Fibroblast of lung (primary cell): ENCODE measurements at places on chromosomes 1 and 21. TPM values are rescaled to one million over a fixed set of nuclear protein-coding genes. Genes with fewer than 3 reads are reported as not detected.

The C4BPA gene
- total RNA-seq: not detected in 2 replicates

The STMN1 gene
- 46.2 and 90.7 TPM in 2 replicates for total RNA-seq

The KRTAP24-1 gene
- total RNA-seq: not detected in 2 replicates

The OR2T2 gene
- total RNA-seq: not detected in 2 replicates

The LCE7A gene
- not detected in 2 replicates for total RNA-seq

The KLHDC7A gene
- not detected in 2 replicates for total RNA-seq

The ZDHHC18 gene
- total RNA-seq: 4.6 and 6.3 TPM in 2 replicates

The S100A4 gene
- 85.3 and 287 TPM in 2 replicates for total RNA-seq

The CCDC190 gene
- total RNA-seq: not detected in 2 replicates

The HAPLN2 gene
- total RNA-seq: not detected in 2 replicates

The KCNQ4 gene
- under 0.01 TPM in 2 replicates for total RNA-seq

GRCh38 chr1:40845895-40846294, 16.3 kb downstream of the CITED4 start:
- DNase-seq: no peak

GRCh38 chr21:26067836-26068594, 102.6 kb downstream of the APP start:
- no peak for DNase-seq

GRCh38 chr1:182791281-182792179, 2.0 kb downstream of the NPL start:
- no peak for DNase-seq

DNA sequence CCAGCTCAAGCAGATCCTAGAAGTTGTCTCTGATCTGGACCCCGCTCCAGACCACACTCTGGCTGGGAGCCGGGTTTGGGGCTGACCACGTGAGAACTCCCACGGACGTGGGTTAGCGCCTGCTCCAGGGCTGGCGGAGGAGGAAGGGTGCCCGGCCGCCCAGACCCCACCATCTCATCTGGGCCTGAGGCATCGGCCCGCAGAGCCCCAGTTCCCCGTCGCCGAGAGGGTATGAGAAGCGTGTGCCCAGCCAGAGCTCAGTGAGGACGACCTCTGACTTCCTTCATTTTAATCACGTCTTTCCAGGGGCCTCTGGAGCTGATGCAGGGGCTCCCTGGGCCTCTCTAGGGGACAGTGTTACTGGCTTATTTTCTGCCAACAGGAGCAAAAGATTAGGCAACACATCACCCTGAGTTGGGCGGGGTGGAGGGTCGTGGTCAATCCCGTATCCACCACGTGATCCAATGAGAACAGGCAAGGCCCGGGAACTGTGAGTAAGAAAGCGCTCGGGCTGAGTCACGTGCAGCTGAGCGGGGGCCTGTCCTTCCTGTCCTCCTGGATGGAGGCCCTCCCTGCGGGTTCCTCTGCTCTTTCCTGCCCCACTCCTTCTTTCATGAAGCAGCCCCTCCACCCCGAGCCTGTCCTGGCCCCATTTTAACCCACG, 81.1 kb downstream of the SIK1 start:
- peak; percentile 68 for DNase-seq

DNA sequence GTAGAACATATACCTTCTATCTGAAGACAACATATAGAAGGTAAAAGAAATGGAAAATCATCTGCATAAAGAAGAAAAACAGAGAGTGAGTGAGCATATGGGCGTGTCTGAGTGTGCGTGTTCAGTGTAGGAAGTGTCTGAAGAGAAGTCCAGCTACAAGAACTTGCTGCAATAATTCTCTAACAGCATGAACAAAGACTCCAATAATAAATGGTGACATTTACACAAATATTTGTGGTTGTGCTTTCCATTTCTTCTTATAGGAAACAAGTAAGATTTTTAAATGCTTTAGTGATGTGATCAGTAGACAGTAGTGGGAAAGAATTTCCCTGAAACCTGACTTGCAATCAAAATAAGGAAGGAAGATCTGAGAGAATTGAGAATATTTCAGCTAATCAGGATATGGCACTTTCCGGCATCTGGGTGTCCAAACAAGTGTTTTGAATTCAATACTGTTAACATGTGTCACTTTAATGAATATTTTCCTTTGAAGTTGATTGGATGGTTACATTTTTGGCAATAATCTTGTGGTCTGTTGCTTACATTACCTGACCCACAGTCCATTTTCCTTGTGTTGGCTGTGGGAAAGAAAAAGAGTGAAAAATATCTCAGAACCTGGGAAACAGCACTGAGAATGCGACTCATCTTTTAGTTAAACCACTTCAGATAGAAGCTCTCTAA, 154.0 kb downstream of the TGFB2 start:
- peak; percentile 64 for DNase-seq

DNA sequence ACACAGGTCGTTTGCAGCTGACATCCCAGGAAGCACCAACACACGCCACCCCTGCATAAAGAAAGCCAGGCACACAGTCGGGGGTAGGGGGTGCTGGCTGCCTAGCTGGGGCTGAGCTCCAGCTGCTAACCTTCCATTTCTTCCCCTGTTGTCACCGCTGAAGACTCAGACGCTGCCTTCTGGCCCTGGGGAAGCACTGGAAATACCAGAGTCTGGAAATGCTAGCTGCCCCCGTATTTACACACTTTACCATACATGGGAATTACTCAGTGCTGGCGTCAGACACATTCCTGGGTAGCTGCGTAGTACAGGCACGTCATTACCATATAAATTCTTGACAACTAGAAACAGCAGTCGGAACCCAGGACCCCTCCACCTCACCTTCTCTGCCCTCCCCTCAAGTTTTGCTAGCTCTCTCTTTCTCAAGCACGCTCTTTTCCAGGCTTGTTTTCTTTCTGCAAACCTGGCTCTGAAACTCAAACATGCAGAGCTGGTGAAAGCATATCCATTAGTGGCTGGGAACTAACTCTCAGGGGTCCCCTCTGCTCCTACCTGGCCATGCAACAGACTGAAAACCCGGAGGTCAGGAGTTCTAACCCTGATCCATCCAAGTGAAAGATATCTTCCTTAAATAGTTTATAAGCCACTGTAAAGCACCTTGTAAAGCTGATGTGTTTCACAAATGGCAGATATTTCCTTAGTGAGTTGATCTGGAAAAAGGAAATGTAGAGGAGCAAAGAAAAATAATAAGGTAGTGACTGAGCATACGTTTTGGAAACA, 3.3 kb downstream of the CSRP1 start:
- peak; percentile 99 for DNase-seq

DNA sequence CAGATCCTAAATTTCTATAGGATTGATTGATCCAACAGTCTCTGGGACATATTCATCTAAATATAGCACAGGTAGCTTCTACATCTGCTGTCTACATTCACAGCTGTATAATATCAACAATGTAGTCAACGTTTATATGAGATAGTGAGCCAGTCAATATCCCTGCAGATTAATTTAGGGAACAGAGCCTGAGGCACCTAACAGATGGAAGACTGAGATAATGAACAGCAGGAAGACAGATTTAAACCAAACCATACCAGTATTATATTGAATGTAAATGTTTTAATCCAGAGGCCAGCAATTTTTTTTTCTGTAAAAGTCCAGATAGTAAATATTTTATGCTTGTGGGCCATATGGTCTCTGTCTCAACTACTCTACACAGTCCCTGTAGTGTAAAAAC, 2072.4 kb downstream of the MRPL39 start:
- DNase-seq: no peak

GRCh38 chr1:231750296-231750695, 123.7 kb downstream of the DISC1 start:
- no peak for DNase-seq

- no peak for DNase-seq
Measured at GRCh38 chr1:204929487-204930154, 59.0 kb downstream of the NFASC start.

DNA sequence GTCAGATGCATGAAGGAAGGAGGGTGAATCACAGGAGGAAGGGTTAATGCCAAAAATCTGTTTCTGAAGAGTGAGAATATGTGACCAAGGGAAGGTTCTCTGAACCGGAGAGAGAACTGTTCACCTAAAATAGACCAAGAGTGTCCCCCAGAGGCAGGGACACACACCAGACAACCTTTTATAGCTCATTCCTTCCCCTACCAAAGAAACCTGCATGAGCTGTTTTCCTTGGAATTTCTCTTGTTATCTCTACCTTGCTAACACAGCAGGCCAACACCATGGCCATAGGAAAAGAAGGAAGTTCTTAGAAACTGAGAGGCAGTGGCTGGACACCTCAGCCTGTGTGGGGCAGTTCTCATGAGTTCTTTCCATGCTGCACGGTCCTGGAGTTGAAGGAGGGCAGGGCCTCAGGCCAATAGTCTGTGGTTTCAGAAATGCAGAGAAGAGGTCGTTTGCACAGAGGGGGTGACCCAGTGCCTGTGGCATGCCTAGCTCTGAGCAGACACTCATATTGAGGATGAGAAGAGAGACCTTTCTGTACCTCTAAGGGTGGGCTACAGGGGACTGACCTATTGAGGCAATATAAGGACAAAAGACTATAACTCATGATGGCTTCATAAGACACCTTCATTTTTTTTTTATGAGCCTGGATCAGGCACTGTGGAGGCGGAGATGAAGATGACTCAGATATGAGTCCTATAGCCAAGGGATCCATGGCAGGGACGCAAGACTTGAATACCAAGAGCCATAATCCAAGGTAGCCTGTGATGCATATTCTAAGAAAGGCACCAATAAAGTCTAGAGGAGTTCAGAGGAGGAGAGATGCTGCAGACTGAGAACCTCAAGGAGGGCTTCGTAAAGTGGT, 39.4 kb downstream of the IGFN1 start:
- peak; percentile 44 for DNase-seq

- no peak for DNase-seq
Measured at GRCh38 chr1:205450448-205450847, 5.4 kb downstream of the BLACAT1 start.

- DNase-seq: peak; percentile 84
Measured at GRCh38 chr1:84632673-84633434, 57.4 kb downstream of the SSX2IP start.

DNA sequence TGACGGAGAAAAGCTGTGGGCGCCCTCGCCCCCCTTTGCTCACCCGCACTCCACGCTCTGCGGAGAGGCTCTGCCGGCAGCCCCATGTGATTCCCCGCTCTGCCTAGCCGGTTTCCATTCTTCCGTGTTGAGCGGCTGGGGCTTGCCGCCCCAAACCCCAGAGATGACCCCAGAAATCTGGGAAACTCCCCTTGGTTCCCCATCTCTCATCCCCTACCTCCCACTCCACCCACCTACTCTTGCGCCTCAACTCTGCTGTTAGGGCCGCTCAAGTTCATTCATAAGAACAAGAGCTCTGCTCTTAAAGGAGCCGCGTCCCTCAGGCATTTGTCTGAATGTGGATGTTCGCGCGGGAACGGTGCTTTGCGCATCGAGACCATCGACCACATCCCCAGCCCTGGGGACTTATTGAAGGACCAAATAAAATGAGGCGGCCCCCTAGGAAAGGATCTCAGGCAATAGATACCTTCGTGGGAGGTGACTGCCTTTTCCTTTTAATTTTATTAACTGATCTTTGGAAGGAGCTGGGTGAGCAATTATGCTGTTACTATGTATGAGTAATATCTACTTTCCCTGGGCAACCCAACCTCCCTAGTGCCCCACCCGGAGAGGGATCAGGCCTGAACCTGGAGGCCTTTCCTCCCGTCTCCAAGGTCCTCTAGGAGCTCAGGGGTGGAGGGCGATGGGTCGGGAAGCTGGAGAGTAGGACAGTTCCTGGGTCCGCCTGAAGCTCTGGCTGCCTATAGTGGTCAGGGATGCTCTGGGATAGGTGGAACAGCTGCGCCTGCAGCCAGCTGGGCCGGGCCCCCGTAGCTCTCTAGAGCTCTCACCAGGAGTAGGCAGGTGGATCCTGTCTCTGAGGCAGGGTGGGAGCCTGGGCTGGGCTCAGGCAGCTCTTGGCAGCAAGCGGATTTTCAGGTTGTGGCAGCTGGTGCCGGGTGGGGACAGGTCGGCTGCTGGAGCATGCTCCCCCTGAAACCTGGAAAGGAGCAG, 898 bp downstream of the MFSD2A start:
- DNase-seq: peak; percentile 42

- no peak for DNase-seq
Measured at GRCh38 chr1:2789164-2789985, 12.1 kb downstream of the TTC34 start.

DNA sequence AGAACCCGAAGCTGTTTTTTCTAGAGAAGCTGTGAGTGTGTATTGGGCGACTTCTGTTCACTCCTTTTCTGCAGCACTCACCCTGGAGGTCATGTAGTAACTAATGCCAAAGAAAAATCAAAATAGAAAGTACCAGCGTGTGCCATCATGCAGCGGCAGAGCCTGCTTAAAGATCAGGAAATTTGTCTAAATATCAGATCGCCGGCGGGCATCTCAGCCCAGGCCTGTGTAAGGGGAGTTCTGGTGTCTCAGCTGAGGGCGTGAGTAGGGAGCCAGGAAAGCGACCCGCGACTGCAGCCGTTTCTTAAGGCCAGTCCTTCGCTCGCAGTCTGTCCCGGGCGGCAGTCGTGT, 768 bp downstream of the EDARADD start:
- peak; percentile 6 for DNase-seq

DNA sequence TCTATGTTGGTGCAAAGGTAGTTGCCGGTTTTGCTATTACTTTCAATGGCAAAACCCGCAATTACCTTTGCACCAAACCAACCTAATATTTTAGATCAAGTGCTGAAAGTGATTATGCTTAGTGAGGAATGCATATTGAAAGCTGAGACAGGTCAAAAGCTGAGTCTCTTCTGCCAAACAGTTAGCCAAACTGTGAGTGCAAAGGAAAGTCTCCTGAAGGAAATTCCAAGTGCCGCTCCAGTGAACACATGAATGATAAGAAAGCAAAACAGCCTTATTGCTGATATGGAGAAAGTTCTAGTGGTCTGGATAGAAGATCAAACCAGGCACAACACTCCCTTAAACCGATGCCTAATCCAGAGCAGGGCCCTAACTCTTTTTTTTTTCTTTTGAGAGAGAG, 83.1 kb upstream of the ERRFI1 start:
- DNase-seq: peak; percentile 75

- no peak for DNase-seq
Measured at GRCh38 chr1:220325306-220325995, 53.2 kb upstream of the RAB3GAP2 start.

- DNase-seq: no peak
Measured at GRCh38 chr1:117562581-117563491, 43.0 kb upstream of the TENT5C start.

DNA sequence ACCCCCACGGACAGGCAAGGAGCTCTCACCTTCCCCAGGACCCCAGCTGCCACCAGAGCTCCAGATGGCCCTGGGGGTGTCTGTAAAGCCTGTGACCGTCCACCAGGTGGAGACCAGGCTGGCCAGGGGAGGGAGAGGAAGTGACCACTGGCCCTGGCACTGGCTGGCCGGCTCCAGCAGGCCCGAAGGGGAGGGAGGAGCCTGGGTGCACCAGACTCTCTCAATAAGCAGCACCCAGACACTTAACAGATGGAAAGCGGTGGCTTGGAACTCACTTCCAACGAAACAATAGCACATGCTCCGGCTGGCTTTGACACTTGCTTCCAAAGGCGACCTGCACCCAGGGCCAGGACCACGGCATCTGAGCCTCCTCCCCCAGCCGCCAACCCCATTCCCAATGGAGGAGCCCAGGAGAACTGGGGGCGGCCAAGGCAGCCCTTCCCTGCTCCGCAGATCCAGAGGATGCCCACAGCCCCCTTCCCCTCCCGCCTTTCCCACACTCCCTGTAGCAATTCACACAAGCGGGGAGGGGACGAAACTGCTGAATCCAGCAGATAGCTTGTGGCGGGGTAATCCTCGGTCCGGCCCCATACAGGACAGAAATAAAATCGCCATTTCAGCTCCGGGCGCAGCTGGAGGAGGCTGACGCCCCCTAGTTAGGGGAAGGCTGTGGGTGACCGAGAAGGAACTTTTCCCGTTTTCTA, 742 bp upstream of the PDE9A start:
- DNase-seq: peak; percentile 39

- DNase-seq: peak; percentile 67
Measured at GRCh38 chr1:15843826-15844572, 3.5 kb upstream of the SPEN start.
